ENCODE measurements at places on chromosomes 16 and 17.

DNA sequence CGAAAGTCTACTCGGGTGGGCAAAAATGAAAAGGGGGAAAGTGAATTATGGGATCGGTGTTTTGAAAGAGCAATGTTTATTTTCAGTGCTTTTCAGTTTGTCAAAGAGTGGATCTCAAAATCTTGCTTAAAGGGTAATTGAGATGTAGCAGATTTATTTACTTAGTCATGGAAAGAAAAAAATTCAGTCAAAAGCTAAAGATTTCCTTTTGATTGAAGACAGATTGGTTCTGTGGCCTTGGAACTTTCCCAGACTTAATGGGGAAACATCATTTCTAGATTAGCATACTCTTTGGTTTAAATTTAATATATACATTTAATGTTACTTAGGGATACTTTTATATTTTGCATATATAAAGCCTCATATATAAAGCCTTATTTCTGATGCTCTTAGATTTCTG is 20.6 kb downstream of the PRKAR1A start:
- no peak for DNase-seq

DNA sequence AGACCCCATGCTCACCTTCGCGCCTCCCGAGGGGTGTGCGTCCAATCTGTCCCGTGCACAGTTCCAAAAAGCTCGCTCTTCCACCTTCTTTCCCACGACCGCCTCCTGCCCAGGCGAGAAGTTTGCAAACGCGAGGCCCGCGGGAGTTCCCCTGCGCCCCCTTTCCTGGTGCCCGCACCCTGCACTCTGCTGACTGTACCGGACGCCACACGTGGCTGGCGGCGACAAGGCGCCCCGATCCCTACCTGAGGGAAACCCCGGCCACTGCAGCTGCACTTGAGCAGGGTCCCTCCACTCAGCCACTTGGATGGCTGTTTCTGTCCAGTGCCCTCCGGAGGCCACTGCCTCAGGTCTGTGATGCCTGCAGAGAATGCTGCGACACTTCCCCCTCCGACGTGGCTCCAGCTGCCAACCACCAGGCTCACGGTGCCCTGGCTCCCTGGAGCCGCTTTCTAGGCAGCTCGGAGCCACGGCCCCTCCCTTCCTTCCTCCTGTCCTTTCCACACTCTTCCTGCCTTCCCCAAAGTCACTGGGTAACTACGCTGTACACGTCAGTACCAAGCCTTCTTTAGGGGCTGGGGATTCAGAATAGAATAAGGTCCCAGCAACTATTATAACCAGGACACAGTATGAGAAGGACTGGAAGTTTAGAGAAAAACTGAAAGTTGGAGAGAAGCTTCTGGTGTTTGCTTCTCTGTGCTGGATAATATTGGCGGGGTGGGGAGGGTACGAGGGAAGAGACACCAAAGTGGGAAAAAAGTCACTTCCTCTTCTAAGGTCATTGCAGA is at the start of gene MLKL:
Gene MLKL (minus strand): TSS at position 425 of the 788 bp plus-strand sequence. CDS start 5,105 bp downstream, outside the sequence.
- DNase-seq = peak; percentile 19

DNA sequence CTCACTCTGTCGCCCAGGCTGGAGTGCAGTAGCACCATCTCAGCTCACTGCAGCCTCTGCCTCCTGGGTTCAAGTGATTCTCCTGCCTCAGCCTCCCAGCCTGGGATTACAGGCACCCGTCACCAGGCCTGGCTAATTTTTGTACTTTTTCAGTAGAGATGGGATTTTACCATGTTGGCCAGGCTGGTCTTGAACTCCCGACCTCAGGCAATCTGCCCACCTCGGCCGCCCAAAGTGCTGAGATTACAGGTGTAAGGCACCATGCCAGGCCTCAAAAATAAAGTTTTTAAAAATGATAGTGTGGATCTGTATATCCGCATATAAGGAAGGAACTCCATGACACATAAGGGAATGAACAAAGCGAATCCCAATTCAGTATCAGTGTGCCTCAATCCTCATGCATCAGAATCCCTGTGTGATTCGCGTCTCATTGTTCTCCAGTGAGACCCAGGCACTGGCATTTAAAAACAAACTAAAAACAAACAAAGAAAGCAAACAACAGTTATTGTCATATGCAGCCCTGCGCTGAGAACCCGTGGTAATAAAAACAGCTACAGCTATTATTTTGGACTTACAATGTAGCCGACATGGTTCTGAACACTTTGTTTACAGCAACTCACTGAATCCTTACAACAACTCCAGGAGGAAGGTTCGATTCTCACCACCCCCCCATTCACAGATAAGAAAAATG is 54.1 kb upstream of the CREBBP start:
- no peak for DNase-seq

DNA sequence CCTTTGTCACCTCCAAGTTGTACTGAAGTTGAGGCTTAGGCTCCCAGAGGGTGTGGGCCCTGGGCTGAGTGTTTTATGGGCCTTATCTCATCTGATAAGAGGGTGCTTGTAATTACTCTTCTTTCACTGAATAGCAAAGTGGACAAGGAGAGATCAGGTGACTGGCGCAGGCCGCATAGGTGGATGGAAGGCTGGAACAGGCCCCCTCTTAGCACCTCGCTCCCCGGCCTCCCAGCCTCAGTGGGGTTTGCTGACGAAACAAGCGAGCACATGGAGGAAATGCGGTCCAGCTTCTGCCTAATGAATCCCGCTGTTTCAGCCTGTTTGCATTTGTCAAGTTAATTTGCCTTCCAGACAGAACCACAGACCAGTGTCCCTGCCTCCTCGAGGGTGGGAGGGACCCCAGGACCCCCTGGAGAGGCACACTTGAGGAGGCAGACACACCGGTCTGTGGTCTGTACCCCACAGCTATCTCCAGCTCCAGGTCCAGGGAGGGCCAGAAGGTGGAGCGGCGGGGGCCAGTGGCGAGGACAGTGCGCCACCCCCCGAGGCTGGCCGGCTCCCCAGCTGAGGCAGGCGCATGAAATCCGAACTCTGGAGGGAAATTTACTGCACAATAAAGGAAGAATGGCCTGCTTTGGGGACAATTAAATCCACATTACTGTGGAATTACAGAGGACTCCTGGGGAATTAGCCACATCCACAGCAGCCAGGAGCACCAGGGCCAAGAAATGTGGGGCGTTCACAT is 123.4 kb downstream of the NTN1 start:
- no peak for DNase-seq

GRCh38 chr17:64779376-64780095 is 117.4 kb upstream of the SMURF2 start:
- DNase-seq = no peak

GRCh38 chr16:75011634-75012307 is 12.9 kb downstream of the ZNRF1 start:
- DNase-seq = peak; percentile 60

GRCh38 chr16:85943711-85944110 is 44.7 kb downstream of the IRF8 start:
- no peak for DNase-seq

- no peak for DNase-seq
These were observed 1.3 kb upstream of the SENP3 start for GRCh38 chr17:7560172-7561027.

- DNase-seq = no peak
These were observed 23.7 kb downstream of the TSPOAP1 start for GRCh38 chr17:58304750-58305486.

- DNase-seq = peak; percentile 59
These were observed 235.6 kb downstream of the ZNF423 start for GRCh38 chr16:49620158-49620868.

DNA sequence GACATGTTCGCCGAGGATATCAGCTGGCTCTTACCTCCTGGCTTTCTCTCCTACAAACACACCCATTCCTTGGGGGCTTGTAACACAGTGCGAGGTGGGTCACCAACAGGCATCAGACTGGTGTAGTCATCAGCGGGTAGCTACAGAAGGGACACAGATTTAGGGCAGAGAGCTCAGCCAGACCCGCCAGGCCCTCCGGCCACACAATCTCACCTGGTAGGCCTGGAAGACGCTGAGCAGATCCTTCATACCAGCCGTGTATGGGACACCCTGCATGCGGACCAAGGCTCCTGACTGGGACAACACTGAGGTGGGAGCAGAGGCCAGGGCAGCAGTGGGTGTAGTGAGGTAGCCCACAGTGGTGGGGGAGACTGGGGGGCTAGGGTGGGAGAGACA is 5.8 kb downstream of the ESRP2 start:
- no peak for DNase-seq

DNA sequence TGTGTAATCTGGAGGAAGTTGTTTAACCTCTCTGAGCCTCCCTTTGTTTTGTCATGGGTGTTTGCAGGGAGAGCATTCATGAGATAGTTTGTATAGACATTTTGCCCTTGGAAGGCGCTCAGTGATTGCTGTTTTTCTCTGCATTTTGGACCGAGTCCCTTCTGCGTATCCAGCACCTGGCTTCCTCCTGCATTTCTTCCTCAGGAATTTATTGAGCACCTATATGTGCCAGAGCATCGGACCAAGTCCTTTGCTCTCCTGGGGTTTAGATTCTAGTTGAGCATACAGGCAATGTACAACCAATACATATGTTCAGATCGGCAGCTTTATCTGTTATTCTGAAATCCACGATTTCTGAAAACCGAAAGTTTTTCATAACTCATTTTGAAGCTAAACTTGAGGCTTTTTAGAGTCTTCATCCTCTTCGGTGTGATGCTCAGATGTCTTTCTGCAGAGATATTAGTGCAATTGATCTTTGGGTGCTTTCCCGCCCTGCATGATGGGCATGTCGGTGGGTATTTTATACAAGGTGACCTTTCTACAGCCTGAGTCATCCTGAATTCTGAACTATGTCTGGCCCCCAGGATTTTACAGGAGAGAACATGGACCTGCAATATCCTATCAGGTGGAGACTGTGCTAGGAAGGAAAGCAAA is 4.1 kb downstream of the IL4R start:
- no peak for DNase-seq

- no peak for DNase-seq
These were observed 216.9 kb upstream of the GSE1 start for GRCh38 chr16:85395913-85396878.

- DNase-seq = no peak
These were observed 146.1 kb upstream of the HSBP1 start for GRCh38 chr16:83661656-83662055.

GRCh38 chr17:8829036-8829941 is 30.1 kb upstream of the MFSD6L start:
- no peak for DNase-seq

DNA sequence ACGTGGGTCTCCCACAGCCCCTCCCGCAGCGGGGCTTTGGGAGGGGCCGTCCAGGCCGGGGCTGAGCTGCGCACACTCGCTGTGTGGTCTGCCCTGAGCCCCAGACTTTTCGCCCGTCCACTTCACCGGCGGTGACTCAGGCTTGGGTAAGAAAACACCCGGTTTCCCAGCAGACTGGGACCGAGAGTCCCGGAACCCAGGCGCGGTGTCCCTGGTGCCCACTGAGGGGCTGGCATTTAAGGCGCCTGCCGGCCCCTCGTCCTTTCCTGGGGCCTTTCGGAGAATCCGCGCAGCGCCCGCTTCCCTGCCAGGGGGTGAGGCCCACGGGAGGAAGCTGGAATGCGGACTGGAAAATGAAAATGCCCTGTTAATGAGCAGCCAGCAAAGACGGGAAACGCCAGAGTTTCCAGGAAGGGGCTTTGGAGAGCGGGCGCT is 100.3 kb downstream of the C16orf95 start:
- DNase-seq = no peak

- no peak for DNase-seq
These were observed 5.2 kb downstream of the OMG start for GRCh38 chr17:31291820-31292219.

GRCh38 chr17:77101521-77102410 is 39.0 kb upstream of the SEC14L1 start:
- DNase-seq = no peak

- no peak for DNase-seq
These were observed 3.6 kb downstream of the GPS1 start for GRCh38 chr17:82055023-82055964.

GRCh38 chr17:60006160-60006559 is 41.6 kb upstream of the RNFT1 start:
- no peak for DNase-seq

GRCh38 chr17:77906377-77906871 is 52.1 kb upstream of the TNRC6C start:
- no peak for DNase-seq

- no peak for DNase-seq
These were observed 10.6 kb downstream of the RBFOX1 start for GRCh38 chr16:7343243-7343642.

DNA sequence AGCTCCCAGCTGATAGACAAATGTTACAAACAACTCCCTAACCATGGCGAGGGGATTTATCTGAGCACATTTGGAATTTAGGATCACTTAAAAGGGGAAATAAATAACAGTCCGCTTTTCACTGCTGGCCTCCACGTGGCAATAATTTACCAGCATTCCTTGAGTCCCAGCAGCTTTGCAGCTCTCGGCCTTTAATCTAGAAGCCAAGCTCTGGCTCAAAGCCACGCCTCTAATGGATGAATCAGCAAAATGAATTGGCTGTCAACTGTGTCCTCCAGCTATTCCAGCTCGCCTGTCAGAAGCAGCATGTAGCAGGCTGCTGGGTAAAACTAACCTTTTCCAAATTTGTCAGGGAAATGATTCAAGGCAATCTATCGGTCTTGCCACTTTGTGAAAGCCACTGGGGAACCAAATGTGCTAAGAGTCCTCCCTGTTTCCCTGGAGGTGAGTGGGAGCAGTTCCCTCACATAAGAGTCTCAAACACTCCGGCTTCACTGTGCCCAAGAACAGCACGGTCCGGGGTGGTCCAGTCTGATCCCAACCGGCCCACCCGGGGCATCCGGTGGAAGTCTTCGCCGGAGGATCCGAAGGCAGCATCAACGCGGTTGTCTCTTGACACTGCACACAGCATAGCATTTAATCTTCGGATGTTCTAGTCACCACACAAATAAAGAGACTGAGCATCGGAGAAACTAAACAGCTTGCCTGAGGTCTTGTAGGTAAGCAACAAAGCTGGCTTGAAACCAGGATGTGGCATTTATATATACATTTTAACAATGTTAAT is 143.3 kb downstream of the PARN start:
- DNase-seq = peak; percentile 82

DNA sequence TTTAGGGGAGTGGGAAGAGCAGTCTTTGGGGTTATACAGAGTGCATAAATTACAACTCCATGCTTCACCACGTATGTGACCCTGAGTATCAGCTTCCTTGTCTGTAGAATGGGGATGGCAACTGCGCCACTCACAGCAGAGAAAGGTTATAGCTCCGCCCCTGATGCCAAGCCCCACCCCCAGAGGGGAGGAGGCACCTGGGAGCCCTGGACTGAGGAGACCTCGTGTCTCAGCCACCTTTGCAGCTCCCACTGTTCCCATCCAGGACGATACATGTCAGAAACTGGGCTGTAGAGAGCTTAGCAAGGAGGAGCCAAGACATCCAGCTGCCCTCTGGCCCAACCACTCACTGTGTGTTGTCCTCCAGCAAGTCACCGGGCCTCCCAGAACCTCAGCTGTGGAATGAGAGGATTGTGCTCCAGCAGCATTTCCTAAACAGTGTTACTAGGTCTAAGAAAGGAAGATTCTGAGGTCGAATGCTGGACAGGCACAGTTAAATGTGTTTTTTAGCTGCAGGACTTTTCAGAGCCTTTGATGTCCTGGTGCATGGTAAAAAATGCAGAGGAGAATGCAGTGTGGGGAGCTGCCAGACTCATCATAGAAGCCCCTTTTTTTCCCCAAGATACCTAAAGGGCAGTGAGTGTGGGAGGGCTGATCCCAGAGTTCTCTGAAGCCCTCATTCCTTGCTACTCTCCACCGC is 49.4 kb downstream of the BEAN1 start:
- no peak for DNase-seq
